Stimulated activated CD4-positive, alpha-beta T cell treated with anti-CD3 and anti-CD28 coated beads, Interleukin-4, amount 100 ng/mL, for 48 hours (primary cell): ENCODE measurements at places on chromosomes 16 and 17.

GRCh38 chr16:66605177-66605978, 874 bp downstream of the CMTM3 start:
- peak; percentile 29 for DNase-seq

DNA sequence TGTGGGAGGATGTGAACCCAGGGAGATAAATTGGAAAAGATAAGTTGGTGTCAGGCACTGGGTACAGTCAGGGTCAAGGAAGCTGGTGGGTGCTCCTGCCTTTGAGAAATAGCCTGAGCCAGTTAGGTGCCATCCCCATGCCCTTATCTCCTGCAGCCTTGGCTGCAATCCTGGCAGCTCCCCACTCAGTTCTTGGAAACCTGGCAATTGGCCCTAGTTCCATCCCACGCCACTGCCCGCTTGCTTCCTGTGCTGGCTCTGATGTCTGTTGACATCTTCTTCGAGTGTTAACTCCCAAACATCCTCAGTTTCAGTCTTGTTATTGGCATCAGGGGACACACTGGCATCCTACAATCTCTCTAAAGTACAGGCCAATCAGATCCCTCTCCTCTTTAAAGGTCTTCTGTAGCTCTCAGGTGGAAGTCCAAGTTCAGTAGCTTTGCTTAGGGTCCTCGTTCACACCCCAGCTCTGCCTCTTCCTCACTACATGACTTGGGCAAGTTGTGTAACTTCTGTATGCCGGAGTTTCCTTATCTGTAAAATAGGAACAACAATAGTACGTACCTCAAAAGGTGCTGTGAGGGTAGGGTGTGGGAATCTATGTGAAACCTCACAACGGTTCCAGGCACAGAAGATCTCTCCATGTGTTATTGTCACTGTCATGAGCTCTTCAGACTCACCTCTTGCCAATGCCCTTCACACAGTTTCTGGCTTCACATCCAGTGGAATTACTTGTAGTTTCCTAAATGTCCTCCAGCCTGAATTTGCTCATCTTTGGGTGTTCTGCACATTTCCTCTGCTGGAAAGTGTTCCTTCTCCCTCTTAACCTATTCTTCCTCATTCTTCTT, 13.5 kb upstream of the PRKAR1A start:
- no peak for DNase-seq

DNA sequence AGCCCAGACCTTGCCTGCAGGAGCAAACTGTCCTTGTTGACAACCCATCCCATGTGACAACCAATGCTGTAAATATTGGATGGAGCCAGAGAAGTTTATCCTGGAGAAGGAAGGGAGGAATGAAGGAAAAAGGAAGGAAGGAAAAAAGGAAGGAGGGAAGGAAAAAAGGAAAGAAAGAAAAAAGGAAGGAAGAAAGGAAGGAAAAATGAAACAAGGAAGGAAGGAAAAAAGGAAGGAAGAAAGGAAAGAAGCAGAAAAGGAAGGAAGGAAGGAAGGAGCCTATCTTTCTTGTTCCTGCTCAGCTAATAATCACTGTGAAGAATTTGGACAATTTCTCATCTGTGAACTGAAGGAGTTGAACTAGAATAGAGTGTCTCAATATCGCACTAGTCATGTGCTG, 56.1 kb downstream of the ACSM2B start:
- no peak for DNase-seq

DNA sequence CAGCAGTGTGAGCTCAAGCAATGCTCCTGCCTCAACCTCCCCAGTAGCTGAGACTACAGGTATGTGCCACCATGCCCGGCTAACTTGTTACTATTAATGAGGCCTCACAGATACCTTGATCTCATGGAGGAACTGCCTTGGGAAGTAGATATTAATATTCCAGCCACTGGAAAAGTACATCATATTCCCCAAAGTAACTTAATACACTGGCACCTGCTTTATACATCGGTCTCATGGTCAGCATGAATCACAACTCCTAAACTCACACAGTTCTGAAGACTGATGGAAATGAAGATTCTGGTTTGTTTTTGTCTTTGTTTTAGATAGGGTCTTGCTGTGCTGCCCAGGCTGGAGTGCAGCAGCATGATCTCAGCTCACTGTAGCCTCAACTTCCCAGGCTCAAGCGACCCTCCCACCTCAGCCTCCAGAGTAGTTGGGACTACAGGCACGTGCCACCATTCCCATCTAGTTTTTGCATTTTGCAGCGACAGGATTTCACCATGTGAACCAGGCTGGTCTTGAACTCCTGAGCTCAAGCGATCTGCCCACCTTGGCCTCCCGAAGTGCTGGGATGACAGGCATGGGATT, 28.2 kb downstream of the ADCY9 start:
- no peak for DNase-seq

DNA sequence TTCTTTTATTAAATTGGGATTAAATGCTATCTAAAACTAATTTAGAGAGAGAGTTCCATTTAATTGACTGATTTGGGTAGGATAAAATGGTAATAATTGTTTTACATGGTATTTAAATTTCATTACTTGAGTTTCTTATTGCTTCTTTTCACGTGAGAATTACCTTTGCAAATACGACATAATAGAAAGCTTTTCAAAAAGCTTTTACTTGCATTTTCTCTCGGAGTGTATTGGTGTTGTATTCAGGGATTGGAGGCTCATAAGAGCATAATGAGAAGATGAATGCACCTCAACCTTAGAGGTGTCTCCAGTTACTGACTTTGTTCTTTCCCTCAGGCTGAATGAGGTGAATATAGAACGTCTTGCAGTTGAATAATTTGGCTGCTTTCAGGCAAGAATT, 67.4 kb upstream of the CPHXL start:
- no peak for DNase-seq

- DNase-seq = no peak
Measured at GRCh38 chr17:20927308-20927977, 115.4 kb downstream of the USP22 start.

- DNase-seq = no peak
Measured at GRCh38 chr16:29992344-29992967, 3.0 kb downstream of the HIRIP3 start.

GRCh38 chr17:17084941-17085340, 42.7 kb downstream of the MPRIP start:
- no peak for DNase-seq

DNA sequence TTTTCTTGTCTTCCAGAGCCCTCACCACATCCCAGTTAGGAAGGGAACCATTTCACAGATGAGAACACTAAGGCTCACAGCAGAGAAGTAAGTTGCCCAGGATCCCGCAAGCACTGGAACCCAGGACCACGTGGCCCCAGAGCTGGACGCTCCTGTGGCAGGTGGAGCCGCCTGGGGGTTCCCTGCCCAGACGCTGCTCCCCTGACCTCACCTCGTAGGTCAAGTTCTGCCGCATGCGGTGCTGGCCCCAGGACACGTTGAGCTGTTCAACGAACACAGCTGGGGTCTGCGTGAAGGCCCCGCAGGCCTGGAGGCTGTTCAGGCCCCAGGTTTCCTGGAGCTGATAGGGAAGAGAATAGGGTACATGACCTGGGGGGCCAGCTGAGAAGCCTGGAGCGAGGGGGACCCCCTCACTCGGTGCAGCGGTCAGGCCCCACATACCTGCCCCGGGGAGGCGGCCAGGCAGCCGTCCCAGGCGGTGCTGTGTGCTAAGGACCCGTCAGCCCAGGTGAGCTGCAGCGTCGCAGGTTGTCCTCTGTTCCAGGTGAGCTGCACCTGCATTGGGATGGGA, 54.1 kb downstream of the RMI2 start:
- DNase-seq = no peak

- DNase-seq = no peak
Measured at GRCh38 chr16:15644267-15644961, 1.5 kb upstream of the MARF1 start.

GRCh38 chr16:89290472-89290871, 73.0 kb downstream of the ZNF778 start:
- DNase-seq = no peak

DNA sequence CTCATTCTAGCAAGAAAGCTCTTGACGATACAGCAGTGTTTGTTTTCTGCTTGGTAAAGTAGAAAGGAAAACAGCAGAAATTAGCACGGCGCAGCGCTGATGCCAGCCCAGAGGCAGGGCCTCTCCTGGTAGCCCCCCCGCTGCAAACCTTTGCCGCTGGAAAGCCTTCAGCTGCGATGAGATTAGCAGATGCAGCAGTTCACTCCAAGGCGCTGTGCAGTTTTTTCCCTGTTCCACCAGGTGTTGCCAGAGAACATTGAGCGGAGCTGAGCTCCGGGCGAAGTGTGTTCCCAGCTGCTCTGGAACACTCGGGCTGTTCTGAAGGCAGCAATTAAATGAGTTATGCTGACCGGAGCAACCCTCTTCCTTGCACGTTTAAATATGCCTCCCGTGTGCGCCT, 72.5 kb downstream of the RBFOX1 start:
- no peak for DNase-seq

GRCh38 chr16:14476183-14476582, 153.9 kb downstream of the PARN start:
- no peak for DNase-seq

DNA sequence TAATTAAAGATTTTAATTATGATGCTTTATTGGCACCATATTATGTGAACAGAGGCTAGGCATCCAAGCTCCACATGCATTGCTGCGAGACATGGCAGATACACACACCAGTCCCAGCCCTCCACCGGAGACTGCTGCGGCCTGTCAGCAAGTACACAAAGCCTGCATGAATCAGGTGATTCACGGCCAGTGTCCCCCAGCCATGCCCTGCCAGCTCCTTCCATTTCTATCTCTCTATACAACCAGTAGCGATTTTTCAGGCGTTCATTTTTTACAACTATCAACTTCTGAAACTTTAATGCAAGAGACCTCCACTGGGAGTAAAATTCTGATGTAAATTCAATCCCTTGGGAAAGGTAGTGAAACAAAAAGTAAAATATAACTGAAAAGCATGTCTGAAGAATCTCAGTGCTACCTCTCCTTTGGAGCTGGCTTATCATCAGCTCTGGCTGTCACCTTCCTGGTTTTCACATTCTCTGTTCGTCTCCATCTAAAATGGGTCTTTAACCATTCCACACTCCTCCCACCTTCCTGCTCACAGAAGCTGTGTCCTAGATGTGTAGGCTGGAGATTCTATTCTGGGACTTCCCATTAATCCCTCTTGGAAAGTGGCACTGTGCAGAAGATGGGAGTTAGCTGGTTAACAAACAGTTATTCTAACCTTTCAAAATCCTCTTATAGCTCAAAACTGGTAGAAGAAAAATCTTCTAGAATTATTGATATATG, 32.2 kb downstream of the HS3ST3A1 start:
- no peak for DNase-seq

DNA sequence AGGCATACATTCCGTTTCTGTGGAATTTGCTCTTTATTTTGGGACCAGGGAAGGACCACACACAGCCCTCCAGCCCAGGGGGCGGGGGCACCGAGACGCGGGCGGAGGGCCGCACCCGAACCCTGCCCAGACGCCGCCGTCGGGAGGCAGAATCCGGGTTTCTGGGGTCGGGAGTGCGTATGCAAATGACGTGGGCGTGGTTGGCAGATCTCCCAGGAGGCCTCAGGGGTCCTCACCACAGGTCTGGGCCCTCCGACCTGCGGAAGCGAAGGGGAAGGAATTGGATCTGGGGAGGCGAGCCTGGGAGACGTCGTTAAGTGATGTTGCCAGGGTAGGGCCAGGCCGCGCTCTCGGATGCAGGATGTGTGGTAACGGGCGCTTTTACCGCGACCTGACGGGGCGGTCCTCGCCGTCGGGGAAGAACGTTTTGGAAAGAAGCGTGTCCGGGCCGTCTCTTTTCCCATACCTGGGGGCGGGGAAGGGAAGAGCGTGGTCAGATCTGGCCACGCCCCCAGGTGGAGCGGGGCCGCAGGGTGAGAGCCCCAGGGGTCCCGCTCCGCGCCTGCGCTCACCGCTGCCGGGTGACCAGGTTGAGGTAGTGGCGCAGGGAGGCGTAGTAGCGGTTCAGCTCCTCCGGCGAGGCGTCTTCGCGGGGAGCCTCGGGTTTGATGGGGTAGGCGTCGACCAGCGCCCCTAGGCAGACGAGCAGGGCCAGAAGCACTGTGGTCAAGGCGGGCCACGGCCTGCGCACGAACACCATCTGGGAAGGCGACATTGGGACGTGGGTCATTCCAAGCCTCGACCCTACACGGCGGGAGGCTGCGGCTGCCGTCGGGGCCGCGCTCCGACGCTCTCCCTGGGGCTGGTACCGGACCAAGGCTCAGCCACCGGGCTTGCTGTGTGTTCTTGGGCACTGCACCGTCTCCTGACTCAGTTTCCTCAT, 745 bp downstream of the PYY start:
- no peak for DNase-seq

GRCh38 chr16:88133507-88133843, 182.2 kb downstream of the BANP start:
- no peak for DNase-seq

DNA sequence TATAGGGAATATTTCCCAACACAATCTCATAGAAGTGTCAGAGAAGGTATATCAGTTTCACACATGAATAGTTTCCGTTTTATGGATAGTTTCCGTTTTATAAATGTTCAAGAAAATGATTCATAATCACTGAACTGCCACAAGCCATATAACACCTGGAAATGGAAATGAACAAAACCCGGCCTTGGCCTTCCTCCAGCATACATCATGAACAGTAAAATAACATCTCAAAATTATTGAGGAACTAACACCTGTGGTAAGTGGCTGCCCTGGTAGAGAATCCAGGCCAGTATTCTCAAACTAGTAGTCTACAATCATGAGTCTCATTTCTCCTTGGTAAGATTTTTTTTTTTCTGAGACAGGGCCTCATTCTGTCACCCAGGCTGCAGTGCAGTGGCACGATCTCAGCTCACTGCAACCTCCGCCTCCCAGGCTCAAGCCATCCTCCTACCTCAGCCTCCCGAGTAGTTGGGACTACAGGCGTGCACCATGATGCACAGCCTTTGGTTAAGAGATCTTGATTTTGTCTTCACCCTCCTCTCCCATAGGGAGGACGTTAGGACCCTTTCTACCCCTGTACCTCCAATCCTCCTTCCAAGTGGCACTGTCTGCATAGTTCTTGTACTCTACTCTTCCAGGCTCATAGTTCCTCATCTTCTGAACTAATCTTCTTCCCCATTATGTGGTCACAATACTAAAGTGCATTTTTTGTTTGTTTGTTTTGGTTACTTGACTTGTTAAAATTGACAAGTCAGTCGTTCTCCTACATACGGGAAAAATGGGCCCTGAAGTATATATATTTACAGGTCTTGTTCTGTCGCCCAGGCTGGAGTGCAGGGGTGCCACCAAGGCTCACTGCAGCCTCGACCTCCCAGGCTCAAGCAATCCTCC, 15.0 kb upstream of the RGS9 start:
- peak; percentile 30 for DNase-seq

GRCh38 chr16:17177242-17177958, 293.4 kb downstream of the XYLT1 start:
- DNase-seq = no peak

- DNase-seq = no peak
Measured at GRCh38 chr16:54687043-54687899, 243.4 kb upstream of the IRX5 start.
